ENCODE measurements at places on chromosomes 5 and 9. TPM values are rescaled to one million over a fixed set of nuclear protein-coding genes. Genes with fewer than 3 reads are reported as not detected.

The CD14 gene
- 28.4 TPM for polyA plus RNA-seq

The SMIM23 gene
- polyA plus RNA-seq, result not detected

The ANKRD18A gene
- 0.09 TPM for polyA plus RNA-seq

The DMRT3 gene
- not detected for polyA plus RNA-seq

The PCDHGC4 gene
- polyA plus RNA-seq, result 1.4 TPM

The SARDH gene
- polyA plus RNA-seq, result 3.0 TPM
